ENCODE measurements at places on chromosomes 2 and 18.
A peak's percentile ranks its signal among the peaks of the same experiment; 100 is the strongest.

DNA sequence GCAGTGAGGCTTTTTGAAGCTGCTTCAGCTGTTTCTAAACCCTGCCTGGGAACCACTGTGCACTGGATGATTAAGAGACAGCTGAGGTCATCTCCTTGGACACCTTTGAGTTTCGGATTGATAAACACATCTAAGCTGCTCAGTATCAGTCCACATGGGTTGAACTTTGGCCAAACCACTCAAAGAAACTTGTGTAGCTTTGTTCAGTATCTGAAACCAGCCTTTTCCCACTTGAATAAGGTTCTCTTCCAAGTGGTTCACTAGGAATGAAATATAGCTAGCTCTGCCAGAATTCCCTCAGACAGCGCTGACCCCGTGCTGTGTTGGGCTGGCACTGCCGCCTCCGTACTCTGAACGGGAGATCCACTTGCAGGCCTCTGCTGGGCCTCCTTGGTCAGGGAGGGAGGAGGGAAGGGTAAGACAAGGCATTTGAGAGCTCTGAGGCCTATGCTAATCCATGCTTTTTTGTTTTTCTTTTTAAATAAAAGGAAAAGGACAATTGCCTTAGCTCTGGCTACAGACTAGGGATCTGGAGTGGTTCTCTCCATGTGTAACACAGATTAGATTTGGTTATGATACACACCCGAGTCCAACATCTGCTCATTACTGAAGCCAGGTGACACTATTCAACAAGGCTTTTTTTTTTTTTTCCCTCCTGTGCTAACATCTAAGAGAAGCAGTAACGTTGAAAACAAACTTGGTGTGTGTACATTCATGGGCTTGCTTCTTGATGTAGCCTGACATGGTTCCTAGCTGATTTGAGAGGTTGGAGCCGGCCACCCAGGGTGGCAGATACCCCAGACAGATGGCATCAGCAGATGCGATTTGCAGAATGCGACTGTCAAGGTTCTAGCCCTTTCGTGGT, 67.7 kb downstream of the NCK2 start:
- peak; percentile 31 for DNase-seq

DNA sequence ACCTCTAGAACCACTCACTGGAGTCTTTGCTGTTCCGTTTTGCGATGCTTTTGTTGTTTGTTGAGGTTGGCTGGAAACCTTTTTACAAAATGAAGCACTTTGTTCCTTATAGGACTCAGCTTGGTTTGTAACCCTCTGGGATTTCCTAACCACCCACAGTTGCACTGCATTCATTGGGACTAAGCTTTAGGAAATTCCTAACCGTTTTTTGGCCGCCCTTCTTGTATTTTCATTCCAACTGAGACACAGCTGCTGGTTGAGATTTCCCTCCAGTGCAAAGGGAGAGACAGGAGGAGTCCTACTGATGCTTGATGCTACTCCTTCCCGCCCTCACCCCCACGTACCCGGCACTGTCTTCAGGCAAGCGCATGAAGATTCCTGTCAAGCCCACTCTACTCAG, 6.1 kb upstream of the DIPK1C start:
- DNase-seq, result no peak

DNA sequence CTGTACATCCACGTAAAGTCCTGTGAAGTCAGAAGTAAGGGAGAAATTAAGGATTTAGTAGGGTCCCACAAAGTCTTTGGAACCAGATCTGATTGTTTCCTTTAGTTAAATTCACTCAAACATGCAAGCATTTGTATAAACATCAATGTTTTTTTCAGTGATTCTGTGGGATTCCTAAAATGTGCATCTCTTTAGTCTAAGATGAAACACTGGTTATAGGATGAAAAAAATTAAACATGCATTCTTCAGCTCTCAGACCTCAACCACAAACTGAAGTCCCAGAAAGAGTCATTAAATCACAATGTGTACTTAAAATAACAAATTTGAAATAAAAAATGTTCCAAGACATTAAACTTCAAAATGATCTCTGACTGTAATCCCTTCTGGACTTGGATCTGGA, 76.5 kb upstream of the APCDD1 start:
- DNase-seq, result peak; percentile 88

DNA sequence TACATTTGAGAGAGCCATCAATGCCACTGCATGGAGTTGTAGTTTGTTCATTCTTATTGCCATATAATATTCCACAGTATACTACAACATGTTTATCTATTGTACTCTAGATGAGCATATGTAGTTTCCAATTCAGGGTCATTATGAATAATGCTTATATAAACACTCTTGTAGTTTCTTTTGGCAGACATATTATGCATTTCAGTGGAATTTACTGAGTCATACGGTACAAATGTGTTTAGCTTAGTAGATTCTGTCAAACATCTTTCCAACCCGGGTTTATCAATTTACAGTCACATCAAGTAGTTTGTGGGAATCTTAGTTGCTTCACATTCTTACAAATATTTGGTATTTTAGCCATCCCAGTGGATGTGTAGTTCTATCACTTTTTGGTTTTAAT, 161.1 kb downstream of the KCNH7 start:
- DNase-seq, result no peak

DNA sequence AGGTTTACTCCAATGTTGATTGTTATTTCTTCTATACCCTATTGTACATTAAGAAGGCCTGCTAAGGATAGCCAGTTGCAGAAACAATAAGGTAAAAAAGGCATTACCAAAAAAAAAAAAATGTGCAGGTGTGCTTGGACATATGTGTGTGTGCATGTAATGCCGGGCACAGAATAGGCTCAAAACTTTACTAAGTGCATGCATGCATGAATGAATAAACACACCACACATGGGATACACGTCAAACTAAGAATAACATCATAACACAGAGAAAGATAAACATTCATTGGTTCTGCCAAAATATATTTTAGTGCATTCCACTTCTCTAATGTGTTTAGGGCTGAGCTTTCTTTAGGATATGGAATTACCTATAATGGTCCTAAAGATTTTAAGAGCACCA, 298.2 kb downstream of the TCF4 start:
- no peak for DNase-seq

DNA sequence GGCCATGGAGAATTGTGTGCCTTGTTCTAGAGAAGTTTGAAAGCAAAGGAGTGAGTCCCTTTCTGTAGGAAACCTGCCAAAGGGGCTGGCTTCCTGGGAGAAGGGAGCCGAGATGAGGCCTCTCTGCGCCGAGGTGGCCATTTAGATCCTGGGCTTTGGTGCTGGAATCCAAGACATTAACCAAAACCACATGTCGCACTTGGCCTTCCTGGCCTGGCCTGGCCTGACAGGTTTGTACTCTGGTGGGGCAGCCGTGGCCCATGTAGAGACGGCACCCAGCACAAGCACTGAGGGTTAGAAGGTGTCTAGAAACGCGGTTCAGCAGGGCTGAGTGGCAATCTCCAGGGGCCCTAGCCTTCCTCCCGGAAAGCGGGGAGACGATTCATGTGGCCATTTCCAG, 7.1 kb downstream of the CNNM3 start:
- no peak for DNase-seq

GRCh38 chr2:191927319-191927867, 80.5 kb upstream of the CAVIN2 start:
- DNase-seq, result peak; percentile 84

DNA sequence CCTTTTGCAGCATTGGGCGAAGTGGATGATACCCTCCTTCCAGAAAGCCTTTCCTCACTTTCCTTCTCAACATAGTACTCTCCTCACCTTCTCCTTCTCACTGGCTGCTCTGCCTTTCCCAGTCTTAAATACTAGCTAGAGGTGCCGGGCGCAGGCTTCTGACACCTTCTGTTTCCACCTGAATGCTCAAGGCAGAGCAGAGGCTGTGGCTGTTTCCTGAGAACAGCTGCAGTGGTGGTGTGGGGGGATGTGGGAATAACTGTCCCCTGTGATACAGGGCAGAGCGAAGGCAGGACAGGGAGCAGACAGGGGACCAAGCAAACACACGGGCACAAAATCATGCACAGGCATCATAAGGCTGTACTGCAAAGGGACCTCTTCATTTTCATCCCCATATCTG, 303.1 kb downstream of the SS18 start:
- no peak for DNase-seq

GRCh38 chr2:30356071-30356470, 91.0 kb upstream of the LCLAT1 start:
- no peak for DNase-seq

GRCh38 chr2:241005569-241005968, 7.2 kb downstream of the SNED1 start:
- no peak for DNase-seq

- DNase-seq, result no peak
Measured at GRCh38 chr2:164515030-164515429, 106.3 kb downstream of the GRB14 start.

GRCh38 chr2:141570474-141571131, 560.2 kb downstream of the LRP1B start:
- DNase-seq, result no peak

DNA sequence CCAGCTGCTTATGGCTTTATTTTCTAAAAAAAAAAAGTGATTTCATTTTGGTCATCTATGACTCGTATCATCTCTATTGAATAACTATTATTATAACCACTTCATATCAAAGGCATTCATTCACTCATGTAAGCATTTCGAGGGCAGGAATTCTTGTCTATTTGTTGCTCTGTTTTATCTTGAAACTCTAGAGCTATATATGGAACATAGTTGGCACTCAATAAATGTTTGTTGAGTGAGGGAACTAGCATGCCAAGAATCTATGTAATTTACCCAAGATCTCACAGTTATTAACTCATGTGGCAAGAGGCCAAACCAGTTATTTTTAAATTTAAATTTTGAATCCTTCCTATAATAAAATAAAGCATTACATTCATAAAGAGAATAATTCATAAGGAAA, 470.1 kb downstream of the TMX3 start:
- DNase-seq, result peak; percentile 82

- peak; percentile 29 for DNase-seq
Measured at GRCh38 chr2:172864182-172864581, 128.5 kb downstream of the RAPGEF4 start.

DNA sequence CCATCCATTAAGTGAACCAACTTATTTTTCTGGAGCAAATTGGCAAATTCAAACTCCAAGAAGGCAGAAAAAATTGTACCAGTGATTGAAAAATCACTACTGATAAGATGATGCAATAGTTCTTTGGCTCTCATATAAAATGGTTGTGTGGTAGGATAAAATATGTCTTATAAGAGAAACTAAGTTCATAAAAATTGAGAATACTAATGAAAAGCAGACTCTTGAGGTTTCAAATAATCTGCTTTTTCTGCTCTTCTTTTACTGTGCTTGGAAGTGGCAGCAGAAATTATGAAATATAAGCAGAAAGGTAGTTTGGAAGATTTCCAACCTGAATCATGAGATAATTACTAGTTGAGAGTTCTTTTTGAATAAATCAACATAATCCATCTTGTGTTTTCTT, 61.9 kb downstream of the PPP1R1C start:
- DNase-seq, result no peak

GRCh38 chr2:150938527-150938926, 323.1 kb downstream of the RBM43 start:
- peak; percentile 39 for DNase-seq

GRCh38 chr2:156657809-156658208, 221.6 kb downstream of the GPD2 start:
- no peak for DNase-seq

DNA sequence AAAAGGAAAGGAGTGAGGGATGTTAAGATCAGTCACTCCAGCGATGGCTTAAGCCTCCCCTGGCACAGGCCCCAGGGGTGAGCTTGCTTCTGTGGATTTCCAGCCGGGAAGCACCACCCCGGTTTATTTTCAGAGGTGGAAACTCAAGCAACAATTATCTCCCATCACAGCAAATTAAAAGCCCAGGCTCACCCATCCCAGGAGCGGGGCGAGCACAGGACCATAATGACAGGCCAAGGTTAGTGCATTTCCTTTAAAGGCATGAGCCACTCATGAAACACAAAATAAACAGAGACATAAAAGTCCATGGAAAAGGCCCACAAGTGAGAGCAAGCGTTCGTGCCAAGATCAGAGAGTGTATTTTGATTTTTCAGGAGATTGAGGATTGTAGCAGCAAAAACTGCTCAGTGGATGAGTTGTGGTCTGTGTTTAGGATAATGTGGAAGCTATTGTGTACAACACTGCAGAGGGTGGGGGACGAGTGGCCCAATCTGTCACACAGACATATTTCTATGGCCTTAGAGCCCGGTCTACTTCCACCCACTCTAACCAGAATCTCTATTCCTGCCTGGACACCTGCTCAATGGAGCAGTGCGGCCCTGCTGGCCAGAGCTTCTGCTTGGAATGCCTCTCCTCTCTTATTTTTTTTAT, 111.4 kb upstream of the CDC42EP3 start:
- peak; percentile 73 for DNase-seq

GRCh38 chr2:42214669-42215068, 45.5 kb downstream of the EML4 start:
- peak; percentile 20 for DNase-seq

GRCh38 chr2:209351636-209352035, 72.2 kb upstream of the MAP2 start:
- DNase-seq, result peak; percentile 38
